Hepatic stellate cell (primary cell): ENCODE measurements at places on chromosomes 2 and 18.

DNA sequence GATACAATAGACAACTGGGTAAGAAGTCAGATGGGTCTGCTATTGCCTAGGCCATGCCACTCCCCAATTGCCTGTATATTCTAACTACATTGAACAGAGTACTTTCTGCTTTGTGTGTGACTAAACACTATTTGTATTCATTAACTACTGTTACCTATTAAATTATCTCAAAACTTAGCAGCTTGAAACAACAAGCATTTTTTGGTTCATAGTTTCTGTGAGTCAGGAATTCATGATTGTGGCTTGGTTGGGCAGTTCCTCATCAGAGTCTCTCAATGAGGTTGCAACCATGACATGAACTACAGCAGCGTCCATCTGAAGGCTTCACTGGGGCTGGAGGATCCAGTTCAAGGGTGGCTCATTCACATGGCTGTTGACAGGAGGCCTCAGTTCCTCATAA, 205.7 kb downstream of the EN1 start:
- no peak for DNase-seq

DNA sequence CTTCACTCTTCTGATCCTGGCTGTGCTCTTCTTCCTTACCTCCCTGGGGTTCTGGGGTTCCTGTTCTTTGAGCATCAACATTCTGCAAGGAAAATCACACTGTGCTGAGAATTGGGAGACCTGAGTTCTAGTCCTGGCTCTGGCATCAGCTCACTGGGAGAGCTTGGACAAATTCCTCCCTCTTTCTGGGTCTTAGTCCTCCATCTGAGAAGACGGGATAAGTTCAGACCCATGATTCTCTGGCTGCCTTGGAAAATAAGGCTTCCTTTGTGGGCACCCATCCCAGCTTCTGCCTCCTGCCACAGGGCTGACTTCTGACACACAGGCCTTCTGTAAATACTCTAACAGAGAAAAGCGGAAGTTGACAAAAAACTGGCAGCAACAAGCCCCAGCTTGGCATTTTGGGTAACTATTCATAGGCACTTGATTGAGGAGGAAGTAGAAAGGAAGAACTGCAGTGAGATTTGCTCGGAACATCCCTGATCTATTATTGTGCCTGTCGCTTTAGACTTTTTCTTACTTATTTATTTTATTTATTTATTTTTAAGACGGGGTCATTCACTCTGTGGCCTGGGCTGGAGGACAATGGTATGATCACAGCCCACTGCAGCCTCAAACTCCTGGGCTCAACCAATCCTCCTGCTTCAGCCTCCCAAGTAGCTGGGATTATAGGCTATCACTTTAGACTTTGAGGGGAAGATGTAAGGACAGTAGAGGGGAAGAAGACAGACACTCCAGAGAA, 7.9 kb downstream of the PCBP1 start:
- DNase-seq: peak; percentile 70

DNA sequence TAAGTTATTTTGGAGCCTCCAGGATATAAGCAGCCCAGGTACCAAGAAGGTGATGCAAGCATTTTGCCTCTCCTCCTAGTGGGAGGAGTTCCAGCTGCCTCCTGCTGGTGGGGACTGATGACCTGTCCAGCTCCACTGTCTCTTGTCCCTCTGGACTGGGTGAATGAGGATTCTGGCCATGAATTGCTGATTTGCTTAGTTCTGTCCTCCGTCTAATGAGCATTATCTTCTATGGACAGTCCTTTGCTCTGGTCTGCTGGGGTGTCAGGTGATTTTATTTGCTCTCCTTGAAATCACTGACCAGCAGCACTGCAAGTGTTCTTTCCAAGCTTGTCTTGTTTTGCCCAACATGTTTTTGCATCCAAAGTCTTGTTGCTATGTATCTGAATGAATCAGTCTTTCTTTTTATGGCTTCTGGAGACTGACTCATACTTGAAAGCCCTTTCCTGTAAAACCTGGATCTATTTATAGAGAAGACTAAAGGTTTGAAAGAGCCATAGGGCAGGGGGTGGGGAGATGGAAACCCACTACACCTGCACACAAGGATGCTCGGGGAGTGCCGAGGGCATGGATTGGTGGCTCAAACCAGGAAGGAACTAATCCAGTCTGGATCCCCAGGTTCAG, 40.5 kb upstream of the EFHD1 start:
- DNase-seq: peak; percentile 50

DNA sequence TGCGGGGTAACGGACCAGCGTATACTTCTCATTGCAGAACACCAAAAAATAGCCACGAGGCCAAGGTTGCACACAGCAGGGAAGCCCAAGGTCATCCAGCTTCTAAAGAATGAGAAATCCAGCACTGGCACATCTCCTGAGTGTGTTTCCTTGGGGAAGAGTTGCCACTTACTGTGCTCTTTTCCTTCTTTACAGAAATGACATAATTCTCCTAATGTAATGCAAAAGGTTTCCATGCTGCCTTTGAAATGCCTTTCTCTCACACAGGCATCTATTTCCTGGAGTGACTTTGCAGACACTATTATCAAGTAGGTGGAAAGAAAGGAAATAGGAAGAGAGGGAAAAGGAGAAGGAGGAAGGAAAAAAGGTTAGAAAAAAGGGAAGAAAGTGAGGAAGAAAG, 862.1 kb upstream of the CELF4 start:
- no peak for DNase-seq

- DNase-seq: no peak
Observed at GRCh38 chr2:47520302-47520630, 117.3 kb downstream of the MSH2 start.

DNA sequence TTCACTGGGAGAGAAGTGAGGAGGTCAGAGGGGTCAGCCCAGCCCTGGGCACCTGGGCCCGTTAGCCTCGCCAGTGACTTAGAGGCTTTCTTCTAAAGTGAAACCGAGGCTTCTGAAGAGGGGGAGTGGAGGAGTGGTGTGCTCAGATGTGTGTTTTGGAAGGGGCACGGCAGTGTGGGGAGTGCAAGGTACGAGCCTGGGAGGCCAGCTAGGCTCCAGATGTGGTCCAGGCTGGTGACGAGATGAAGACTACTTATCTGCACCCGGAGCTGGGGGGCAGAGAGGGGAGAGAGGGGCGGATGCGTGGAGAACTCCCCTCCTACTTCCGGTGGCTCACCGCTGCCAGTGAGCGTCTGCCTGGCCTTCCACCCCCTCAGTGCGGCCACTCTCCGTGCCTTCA, 371.3 kb upstream of the HS6ST1 start:
- no peak for DNase-seq

DNA sequence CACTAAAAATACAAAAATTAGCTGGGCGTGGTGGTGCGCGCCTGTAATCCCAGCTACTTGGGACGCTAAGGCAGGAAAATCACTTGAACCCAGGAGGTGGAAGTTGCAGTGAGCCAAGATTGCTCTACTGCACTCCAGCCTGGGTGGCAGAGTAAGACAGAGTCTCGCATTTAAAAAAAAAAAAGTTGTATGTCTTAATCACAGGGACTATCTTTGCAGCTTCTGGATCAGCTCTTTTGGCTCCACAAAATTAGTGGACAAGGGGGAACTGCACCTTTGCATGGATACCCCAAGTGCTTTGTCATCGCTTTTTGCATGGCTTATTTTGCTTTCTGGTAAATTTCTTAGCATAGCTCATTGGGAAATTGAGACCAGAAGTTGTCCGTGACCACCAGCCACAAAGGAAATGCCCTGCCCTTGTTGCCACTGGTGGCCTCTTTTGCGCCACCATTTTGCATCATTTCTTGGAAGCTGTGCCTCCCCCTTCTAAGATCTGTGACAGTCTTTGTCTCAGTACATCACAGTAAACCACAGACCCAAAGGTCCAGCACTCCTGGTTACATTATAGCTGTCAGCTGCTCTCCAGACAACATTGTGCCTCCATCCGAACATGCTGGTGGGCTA, 43.9 kb upstream of the PCBP1 start:
- DNase-seq: no peak

DNA sequence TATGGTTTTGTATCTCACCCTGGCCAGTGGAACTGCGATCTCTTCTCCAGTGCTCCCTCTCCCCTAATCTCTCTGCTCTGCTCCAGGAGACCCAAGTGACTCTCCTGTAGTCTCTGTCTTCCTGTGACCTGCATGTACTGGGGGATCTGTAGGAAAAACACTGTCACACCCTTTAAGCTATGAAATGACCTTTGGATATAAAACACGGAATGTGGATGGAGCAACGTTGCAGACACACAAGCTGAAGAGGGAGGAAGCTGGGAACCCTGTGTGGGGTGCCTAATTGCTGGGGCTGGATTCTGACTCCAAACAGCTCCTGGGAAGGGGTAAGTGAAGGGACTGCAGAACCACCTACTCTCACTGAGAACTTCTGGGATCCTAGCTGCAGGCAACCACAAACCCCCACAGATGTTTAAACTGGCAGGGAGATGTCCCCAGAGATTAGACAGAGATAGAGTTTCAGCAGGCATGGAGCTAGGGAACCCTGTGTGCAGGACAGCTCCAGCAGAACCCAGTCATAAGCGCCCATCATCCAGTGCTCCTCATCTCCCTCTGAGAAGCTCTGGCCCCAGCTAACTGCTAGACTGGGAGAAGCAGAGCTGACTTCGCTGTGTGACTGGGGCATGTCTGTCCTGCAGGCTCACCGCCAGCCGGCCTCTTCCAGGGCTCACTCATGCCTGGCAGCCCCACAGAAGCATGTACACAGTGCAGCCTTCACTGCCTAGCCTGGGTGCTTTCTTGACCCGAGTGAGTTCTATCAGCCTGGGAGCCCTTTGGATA, 482.7 kb upstream of the SETBP1 start:
- no peak for DNase-seq

DNA sequence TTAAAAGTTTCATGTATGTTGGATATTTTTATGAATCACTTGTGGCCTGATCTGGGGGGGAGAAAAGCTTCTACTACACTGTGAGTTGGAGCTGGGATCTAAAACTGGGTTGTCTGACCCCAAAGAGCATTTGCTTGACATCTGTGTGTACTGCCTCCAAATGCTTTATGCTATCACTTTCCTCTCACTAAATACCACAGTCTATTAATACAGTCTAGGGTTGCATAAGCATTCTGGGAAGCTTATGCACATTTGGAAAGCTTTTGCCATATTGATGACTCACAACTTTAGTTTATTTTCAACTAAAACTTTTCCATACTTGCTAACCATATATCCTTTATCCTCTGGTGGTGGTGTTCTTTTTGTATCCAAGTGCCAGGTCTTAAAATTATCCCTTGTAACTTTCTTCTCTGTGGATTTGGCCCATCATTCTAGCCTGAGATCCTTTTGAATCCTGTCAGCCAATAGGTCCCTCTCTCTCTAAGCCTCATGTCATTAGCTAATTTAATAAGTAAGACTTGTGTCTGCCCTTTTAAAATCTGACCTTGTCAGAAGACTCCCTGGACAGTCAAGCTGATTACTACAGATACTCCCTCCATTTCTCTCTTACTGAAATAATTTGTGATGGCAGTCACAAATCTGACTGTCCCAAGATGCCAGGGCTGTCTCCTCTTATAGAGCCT, 72.7 kb downstream of the NXPH2 start:
- DNase-seq: peak; percentile 14

- DNase-seq: no peak
Observed at GRCh38 chr18:57921708-57922107, 118.6 kb upstream of the ATP8B1 start.

DNA sequence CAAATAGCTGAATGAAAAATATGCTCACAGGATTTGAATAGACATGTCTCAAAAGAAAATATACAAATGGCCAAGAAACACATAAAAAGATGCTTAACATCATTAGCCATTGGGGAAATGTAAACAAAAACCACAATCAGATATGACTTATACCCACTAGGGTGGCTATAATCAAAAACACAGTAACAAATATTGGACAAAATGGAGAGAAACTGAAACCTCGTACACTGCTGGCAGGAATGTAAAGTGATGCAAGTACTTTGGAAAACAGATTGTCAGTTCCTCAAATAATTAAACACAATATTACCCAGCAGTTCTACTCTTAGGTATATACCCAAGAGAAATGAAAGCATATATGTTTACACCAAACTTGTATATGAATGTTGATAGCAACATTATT, 213.0 kb downstream of the PHLPP1 start:
- DNase-seq: no peak

- peak; percentile 48 for DNase-seq
Observed at GRCh38 chr2:186950694-186951093, 101.7 kb upstream of the ZSWIM2 start.

DNA sequence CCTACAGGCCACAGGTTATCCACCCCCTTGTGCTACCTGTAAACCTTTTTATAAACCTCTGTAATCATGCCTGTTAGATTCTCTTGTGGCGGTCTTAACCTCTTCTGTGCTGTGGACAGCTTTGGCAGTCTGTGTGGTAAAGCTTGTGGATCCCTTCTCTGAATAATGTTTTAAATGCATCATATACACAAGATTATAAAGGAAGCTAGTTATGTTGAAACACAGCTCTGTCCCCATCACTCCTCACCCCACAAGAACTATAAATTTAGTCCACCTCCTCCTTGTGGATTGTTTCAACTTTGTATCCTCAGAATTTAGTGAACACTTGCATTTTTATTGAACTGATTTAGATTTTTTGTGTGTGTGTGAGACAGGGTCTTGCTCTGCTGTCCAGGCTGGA, 107.7 kb downstream of the ICA1L start:
- no peak for DNase-seq

DNA sequence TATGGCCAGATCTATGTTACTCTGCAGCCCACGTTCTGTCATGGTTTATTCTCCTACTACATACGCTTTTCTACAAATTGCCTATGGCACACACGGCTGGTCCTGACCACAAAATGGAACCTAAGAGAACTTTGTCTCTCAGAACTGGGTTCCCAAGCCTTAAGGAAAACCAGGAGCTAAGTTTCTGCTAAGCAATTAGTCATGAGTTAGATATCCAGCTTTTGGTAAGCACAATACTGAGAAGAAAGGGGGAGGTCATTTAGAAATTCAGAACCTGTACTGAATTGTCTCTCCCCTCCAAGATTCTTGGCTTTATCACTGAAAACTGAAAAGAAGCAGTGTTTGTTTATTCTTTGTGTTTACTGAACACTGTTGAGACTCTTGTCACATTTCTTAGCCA, 283.5 kb upstream of the TANK start:
- DNase-seq: no peak

DNA sequence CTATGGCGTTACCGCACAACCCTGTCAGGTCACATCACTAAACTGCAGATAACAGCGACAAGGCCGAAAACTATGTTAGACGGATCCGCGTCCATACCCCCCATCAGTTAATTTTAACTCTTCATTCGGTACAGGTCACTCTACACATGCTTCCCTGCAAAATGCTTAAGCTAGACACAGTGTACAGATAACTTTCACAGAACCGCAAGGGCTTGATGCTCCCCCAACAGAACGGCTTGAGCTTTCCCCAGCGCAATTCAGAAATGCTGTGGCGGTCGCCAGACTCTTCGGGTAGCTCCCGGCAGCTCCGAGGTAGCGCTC, 283 bp upstream of the RBBP8 start:
- no peak for DNase-seq
